Stomach (tissue), 19 donors: ENCODE measurements at places on chromosomes 11 and 22. TPM values are rescaled to one million over a fixed set of nuclear protein-coding genes. Genes with fewer than 3 reads are reported as not detected.

GRCh38 chr11:64351136-64351631 is 7.8 kb upstream of the RPS6KA4 start:
- no peaks in the 10 kb centered on the region for H3K36me3 ChIP-seq
- peaks cover 31% of the 10 kb centered on the region for H3K4me1 ChIP-seq
- no peak overlapping the region for H3K27ac ChIP-seq

The FOSL1 gene
- 14.1 TPM for polyA plus RNA-seq

DNA sequence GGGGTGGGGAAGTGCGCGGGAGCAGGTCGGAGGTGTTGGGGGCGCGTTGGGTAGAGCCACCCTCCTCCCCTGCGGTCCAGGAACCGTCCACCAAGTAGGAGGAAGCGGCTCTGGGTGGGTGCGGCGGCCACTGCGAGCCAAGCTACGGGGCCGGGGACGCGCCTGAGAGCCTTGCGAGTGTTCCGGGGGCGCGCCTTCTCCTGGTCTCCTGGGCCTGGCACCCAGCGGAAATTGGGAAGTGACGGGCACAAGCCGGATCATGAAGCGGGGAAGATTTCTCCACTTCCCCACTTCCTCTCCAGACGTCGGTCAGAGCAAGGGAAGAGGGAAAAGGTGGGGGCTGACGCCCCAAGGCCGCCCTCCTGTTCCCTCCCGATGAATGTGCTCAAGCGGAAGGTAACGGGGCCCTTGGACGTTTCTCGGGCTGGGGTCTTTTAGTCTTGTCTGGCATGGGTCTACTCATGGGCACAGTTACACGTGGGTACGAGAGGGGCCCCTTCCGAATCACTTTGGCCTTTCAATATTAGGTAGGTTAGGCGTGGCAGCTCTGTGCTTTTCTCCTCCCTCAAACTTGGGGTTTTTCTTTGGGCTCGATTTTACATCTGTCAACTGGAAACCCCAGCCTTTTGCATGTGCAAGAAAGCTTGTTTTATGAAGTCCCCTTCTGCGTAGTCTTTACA is 865 bp downstream of the RBM14 start:
- peaks cover 67% of the 10 kb centered on the region for H3K4me1 ChIP-seq
- DNase-seq: no peak
- H3K4me3 ChIP-seq: peak overlapping the region; percentile 56
- peak overlapping the region; percentile 98 for H3K27ac ChIP-seq
- peaks cover under 1% of the 10 kb centered on the region for H3K36me3 ChIP-seq

DNA sequence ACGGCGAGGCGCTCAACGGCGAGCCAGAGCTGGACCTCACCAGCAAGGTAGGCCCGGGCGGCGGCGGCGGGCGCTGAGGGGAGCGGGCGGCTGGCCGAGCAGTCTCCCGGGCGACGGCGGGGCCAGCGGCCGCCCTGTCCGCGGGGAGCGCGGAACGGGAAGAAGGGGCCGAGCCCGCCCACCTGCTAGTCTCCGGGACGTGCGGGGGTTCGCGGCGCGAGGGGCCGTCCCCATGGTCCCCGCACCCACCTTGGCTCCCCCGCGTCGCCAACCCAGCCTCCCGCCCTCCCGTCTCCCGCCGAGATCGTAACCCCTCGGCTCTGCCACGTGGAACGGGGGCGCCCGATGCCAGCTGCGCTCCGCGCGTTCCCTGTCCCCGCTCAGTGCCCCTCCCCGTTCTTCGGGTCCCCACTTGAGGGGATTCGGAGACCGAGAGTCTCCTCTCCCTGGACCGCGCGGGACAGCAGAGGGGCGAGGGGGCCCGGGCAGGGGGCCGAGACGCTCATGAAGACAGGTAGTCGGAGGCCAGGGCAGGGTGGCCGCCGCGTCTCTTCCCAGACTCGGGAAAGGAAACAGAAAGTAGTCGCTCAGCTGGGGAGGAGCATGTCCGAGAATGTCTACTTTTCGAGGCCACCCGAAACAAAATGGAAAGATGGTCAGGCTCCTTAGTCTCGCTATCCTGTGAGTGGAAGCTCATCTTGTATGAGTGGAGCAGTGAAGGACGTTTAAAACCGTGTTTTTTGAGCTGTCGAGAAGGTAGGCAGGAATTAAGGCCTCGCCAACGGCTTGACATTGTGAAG is 557 bp downstream of the GTPBP1 start:
- no peaks in the 10 kb centered on the region for H3K36me3 ChIP-seq
- H3K4me1 ChIP-seq: peaks cover 38% of the 10 kb centered on the region
- H3K27me3 ChIP-seq: no peaks in the 10 kb centered on the region
- DNase-seq: peak; percentile 60

The RASGRP2 gene
- 20.6 TPM for polyA plus RNA-seq

GRCh38 chr11:36376888-36377758 is 81.0 kb downstream of the PRR5L start:
- peaks cover 10% of the 10 kb centered on the region for H3K4me1 ChIP-seq
- peak; percentile 70 for DNase-seq
- no peaks in the 10 kb centered on the region for H3K36me3 ChIP-seq

- H3K27me3 ChIP-seq: no peaks in the 10 kb centered on the region
- DNase-seq: no peak
- H3K27ac ChIP-seq: peak overlapping the region; percentile 49
- peaks cover 25% of the 10 kb centered on the region for H3K4me1 ChIP-seq
- no peaks in the 10 kb centered on the region for H3K36me3 ChIP-seq
Observed at GRCh38 chr11:35236667-35237003, 97.7 kb downstream of the CD44 start.

- no peaks in the 10 kb centered on the region for H3K27me3 ChIP-seq
- no peaks in the 10 kb centered on the region for H3K36me3 ChIP-seq
Observed at GRCh38 chr22:19016081-19016766, 80.1 kb upstream of the PRODH start.

The ELFN2 gene
- polyA plus RNA-seq: not detected

- DNase-seq: peak; percentile 76
- H3K4me1 ChIP-seq: peaks cover 10% of the 10 kb centered on the region
- no peak overlapping the region for H3K4me3 ChIP-seq
- H3K27me3 ChIP-seq: peaks cover 28% of the 10 kb centered on the region
Observed at GRCh38 chr22:27100789-27101188, 443.4 kb downstream of the MIAT start.

The OVOL1 gene
- polyA plus RNA-seq: 1.3 TPM

DNA sequence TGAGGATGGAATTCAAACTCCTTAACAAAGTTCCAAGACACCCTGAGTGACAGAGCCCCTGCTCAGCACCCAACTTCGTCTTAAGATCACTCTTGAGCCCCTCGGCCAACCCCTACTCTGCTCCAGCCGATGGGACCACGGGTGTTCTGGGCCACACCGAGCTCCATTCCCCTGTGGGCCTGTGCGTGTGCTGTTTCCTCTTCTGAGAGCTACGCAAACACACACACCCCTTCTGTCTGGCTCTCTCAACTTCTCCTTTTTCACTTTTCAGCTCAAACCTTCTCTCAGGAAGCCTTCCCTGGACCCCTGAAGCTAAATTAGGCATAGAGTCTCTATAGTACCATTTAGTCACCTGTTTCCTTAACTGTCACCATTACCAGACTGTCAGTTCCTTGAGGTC is 37.5 kb upstream of the NNMT start:
- H3K27ac ChIP-seq: peak overlapping the region; percentile 65
- H3K4me3 ChIP-seq: no peak overlapping the region
- DNase-seq: no peak
- no peaks in the 10 kb centered on the region for H3K27me3 ChIP-seq

GRCh38 chr22:32522237-32522636 is 47.6 kb downstream of the FBXO7 start:
- no peaks in the 10 kb centered on the region for H3K27me3 ChIP-seq
- no peak for DNase-seq
- no peak overlapping the region for H3K27ac ChIP-seq
- no peaks in the 10 kb centered on the region for H3K4me1 ChIP-seq
- H3K4me3 ChIP-seq: no peak overlapping the region

DNA sequence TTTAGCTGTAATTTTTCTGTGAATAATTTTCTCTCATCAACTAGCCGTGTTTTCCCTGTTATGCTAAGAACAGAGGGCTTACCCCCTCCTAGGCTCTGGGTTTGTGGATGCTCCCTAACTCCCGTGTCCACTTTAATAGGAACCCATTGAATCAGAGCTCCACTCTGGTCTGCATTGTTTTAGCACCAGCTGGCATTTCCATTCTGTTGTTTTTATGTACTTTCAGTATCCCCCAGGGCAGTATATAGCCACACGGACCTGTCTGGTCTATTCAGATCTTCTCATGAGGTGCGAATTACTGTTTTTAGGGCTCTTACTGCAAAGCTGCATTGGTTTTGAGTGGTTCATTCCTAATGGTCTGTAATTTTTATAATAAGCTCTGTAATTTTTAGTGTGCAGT is 16.0 kb downstream of the POLD3 start:
- H3K4me1 ChIP-seq: no peaks in the 10 kb centered on the region
- no peaks in the 10 kb centered on the region for H3K27me3 ChIP-seq
- H3K27ac ChIP-seq: no peak overlapping the region
- peaks cover 13% of the 10 kb centered on the region for H3K36me3 ChIP-seq
- H3K4me3 ChIP-seq: no peak overlapping the region

GRCh38 chr11:57499413-57499982 is 16.0 kb downstream of the SLC43A1 start:
- peaks cover 67% of the 10 kb centered on the region for H3K4me1 ChIP-seq
- peak; percentile 97 for DNase-seq
- H3K27ac ChIP-seq: peak overlapping the region; percentile 84
- H3K27me3 ChIP-seq: no peaks in the 10 kb centered on the region

The VPREB1 gene
- 0.23 TPM for polyA plus RNA-seq

DNA sequence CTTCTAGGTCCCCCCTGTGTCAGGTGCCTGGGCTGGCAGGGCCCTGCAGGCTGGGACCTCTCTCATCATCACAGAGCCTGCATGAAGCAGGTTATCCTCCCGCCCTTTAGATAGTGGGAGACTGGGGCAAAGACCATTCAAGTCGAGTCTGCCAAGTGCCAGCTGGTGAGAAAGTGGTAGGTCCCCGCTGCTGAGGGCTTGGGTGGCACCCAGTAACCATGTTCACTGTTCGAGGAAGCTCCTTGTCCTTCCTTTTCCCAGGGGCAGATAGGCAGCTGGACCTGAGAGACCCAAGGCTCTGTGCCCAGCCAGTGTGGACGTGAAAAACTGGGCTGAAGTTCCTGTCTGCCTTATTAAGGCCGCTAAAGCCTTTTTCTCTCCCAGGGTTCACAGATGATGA is 1319.8 kb downstream of the TBC1D22A start:
- H3K27ac ChIP-seq: no peak overlapping the region
- DNase-seq: no peak
- H3K4me1 ChIP-seq: no peaks in the 10 kb centered on the region
- no peak overlapping the region for H3K4me3 ChIP-seq

DNA sequence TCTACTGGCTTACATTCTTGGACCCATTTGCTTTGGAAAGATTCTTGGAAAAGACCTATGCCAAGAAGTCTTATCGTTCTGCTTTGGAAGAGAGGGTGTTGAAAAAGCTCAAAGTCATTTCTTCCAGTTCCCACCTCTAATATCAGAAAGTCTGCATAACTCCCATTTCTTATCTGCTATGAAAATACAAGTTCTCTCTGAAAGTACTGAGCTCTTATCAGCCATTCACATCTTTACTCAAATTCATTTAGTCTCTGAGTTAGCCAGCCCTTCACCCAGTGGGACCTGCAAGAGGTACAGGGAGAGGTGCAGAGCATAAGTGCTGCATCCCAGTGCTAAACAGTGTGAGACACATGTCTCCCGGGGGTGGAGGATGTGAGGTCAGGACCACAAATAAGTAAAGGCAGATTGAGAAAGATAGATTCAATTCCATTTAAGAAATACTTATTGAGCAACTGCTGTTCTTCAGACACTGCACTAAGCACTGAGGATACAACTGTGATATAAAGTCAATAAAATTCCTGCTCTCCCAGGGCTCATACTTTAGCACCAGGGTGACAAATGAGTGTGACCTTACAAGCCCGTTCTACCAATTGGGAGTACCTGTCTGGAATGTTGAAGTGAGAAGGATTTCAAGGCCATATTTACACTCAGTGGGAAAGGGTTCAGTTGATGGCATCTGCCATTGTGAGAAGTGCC is 76.7 kb downstream of the PISD start:
- no peaks in the 10 kb centered on the region for H3K27me3 ChIP-seq
- no peak for DNase-seq
- no peak overlapping the region for H3K4me3 ChIP-seq
- no peaks in the 10 kb centered on the region for H3K4me1 ChIP-seq
- H3K36me3 ChIP-seq: peaks cover 62% of the 10 kb centered on the region
- no peak overlapping the region for H3K27ac ChIP-seq
